ENCODE measurements at places on chromosomes 13 and 19.

DNA sequence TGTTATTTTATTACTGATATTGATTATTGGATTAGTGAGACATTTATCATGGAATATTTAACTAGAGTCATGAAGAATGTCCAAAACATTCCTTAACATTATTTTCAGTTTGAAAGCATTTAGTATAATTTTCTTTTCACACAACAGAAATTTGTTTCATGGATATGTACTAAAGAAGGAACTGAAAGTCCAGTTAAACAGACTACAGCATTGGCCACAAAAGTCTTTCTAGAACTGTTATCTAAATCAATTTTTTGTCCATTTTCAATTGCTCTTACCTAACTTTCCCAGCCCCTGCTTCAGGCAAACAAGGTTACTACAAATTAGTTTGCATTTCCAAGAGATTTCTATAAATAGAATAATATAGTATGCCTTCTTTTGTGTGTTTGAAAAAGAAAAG, 1018.0 kb upstream of the PCDH20 start:
- DNase-seq: no peak

DNA sequence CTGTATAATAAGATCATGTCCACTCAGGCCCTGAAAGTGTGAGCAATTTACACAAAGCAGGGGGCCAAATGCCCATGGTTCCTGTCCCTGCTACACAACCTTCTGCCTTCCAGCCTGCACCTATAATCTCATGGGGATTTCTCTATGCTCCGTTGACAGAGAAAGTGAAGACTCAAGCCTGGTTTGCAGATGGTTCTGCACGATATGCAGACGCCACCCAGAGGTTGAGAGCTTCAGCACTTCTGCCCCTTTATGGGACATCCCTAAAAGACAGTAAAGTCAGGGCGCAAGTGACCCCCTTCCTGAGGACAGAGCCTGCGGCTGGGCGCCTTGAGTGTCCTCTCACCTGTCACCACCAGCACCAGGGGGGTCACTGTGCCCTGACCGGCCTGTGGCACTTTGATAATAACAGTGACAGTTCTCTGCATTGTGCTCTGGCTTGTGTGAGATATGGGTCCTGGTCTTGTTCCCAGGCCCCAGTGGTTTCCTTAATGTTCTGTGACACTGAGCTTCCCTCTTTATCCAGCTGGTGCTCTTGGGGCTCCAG, 15.1 kb downstream of the LILRA5 start:
- DNase-seq: no peak

GRCh38 chr13:24264976-24265375, 44.4 kb upstream of the C1QTNF9 start:
- no peak for DNase-seq

DNA sequence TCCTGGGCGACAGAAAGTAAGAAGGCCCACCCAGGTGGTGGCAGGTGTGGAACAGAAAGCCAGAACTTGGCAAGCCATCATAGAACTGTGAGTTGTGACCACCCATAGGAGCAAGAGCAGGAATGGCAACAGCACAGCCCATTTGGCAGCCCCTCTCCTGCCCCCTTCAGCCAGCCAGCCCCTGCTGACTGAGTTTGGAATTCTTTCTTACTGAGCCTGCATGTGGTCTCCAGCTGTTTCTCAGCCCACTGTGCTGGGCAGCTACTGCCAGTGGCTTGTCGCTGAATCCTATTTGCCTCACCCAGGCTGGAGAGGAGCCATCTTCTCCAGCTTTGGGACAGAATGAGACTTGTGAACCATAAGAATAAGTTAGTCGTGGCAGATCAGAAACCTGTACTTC, 28.3 kb downstream of the CNMD start:
- no peak for DNase-seq

DNA sequence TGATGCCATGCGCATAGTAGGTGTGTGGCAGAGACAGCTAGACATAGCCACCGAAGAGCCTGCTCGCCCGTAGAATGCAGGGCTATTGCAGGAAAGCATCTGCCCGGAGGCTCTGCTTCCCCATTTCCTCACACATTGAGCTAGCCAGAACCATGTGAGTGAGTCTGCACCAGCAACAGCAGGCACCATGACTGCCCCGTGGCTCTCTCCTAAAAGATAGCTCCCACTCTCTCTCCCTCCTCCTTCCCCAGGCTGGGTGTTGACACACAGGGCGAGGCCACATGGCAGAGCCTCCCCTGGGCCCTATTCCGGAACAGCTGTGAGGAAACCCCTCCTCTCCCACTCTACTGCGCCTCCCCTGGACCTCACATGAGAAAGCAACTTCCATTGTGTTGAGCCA, 52.3 kb upstream of the ATP12A start:
- DNase-seq: no peak

GRCh38 chr19:16064209-16064889, 11.9 kb upstream of the TPM4 start:
- DNase-seq: no peak

DNA sequence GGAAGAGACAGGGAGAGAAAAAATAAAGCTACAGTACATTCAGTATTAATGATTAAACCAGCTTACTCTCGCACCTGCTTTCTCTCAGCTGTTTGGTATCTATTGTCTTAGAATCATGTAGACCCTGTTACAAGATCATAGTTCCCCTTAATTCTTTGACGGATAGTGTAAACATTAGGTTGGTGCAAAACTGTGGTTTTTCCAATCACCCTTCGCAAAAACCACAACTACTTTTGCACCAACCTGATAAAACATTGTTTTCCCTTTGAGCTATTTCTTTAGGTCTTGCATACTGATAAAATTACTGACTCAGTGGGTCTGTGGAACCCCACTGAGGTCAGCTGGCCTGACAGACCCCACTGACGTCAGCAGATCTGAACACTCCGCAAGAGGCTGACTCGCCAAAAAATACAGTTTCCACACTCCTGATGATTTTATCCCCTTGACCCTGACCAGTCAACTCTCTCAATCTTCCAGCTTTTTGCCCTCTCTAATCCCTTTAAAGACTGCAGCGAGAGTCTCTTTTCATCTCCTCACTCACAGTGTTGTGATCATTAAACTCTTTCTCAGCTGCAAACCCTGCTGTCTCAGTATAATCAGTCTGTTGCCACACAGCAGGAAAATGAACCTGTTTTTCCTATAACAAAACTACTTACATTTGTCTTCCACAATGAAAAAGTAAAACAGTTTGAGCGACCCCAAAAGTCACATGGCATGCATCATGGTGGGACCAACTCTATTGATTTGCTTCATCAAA, 123.9 kb downstream of the SLITRK6 start:
- no peak for DNase-seq

- peak; percentile 39 for DNase-seq
Observed at GRCh38 chr13:113816946-113817859, 46.7 kb downstream of the GAS6 start.

DNA sequence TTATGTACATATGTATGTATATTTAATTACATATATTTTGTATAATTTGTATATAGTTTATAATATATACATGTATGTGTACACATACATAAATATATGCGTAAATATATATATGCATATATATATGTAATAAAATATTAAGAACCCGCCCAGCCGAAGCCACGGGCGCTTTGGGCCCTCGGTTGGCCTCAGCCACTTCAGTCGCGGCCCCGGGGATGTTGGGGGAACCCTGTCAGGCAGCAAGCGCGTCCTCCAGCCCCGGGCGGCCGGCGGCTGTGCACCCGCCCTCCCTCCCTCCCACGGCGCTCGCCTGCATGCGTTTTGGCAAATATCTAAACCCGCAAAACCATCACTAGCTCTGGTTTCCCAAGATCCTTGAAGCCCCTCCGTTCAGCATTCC, 7.9 kb upstream of the ZNF606 start:
- no peak for DNase-seq

GRCh38 chr19:45968626-45969025, 5.0 kb downstream of the NOVA2 start:
- no peak for DNase-seq

GRCh38 chr13:25581351-25581750, 209.6 kb downstream of the ATP8A2 start:
- no peak for DNase-seq

DNA sequence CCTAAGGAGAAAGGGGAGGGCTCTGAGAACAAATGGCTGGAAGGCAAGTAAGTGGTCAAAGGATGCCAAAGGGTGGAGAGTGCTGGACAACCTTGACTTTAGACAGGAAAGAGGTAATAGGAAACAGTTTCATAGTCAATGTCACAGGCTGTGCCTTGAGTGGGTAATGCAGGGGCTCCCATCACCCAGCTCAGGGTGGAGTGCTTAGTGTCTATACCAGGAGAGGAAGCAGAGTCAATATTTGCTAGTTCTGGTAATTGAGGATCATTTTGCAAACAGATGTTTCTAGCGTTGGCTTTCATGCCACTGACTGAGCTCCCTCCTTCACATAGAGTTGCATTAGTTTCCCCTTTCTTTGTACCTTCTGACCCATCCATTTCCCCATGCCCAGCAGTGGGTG, 64.6 kb upstream of the KL start:
- no peak for DNase-seq

DNA sequence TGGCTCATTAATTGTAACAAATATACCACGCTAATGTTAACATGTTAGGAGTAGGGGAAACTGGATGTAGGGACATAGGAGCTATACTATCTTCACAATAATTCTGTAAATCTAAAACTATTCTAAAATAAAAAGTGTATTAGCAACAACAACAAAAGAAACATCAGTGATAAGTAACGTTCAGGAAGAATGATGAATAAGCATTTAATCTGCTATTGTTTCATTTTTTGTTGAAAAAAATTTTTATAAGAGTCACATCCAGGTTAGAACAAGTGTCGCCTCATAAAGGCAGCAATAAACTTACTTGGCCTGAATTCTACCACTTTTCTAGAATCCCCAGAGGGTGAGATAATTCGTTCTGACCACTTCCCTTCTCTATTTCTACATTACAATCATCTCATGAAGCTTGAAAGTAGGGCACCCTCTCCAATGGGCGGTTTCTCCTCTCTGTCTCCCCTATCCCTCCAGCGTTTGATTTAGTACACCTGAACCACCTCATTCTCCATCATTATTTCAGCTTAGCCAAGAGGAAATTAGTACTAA, 253.1 kb upstream of the IPO5 start:
- DNase-seq: no peak

DNA sequence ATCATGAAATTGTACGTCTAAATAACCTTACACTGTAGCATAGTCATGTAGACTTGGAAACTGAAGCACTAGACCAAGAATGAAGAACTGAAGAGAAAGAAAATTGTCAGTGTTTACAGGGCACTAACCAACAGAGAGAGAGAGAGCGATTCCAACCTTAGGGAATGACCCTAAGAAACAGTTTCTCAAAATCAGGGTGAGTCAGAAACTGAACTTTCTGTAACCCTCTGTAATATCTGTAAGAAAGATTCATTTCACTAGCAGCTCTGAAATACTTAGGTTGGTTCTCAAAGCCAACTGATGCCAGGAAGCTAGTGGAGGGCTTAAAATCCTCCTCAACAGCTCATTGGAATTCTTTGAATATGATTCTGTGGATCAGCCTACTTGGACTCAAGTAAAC, 936.9 kb downstream of the EFNB2 start:
- no peak for DNase-seq

DNA sequence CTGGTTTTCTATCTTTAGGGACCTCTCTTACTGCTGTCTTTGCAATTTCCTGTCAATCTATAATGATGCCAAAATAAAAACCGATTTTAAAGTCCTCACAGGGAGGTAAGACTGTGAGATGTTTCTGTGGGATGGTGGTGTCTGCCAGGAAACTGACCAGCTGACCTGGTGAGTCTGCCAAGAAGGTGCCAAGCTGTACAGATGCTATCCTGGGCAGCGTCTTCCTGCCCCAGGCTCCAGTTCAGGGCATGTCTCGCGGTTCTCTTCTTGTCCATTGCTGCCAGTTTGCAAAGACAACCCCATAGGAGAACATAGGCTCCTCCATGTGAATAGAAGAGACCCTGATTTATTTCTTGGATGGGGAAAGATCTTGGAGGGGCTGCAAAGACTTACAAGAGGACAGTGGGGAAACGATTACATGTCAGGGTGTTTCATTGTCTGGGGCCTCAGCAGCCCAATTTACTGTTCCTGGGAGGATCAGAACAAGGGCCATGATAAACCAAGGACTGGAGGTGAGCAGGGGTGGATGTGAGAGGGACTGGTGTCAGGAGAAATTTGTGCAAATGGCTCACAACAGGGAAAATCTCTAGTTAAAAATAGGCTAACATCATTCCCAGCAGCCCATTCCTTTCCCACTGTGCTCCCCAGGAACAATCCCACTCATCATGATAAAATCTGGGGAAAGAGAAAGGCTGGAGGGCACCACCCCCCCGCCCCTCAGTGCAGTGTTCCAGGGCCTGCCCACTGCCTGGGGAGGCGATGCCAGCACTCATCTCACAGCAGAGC, 42.7 kb upstream of the VSTM2B start:
- DNase-seq: no peak

- DNase-seq: no peak
Observed at GRCh38 chr13:64928696-64929499, 2301.2 kb downstream of the PCDH9 start.

- DNase-seq: no peak
Observed at GRCh38 chr19:43552616-43553015, 19.6 kb downstream of the ZNF575 start.

- no peak for DNase-seq
Observed at GRCh38 chr19:19078801-19079200, 15.0 kb downstream of the SLC25A42 start.

DNA sequence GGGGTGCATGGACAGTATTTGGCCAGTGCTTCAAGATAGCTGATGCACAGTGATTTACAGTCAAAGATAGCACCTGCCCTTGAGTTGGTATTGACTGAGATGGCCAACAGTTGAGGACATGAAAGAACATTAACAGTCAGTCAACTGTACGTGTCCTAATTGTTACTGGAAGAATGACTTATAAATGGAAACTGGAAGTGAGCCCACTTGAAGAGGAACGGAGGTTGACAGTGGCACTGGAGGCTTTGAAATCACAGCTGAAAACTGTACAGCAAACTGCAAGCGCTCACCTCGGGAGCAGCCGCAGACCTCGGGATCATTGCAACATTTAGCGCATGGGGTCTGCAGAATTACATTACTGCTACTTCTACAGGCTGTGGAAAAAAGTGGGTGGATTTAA, 77.1 kb downstream of the GGACT start:
- no peak for DNase-seq

GRCh38 chr19:39038098-39038497, 5.7 kb upstream of the FBXO27 start:
- DNase-seq: no peak

GRCh38 chr13:73693215-73693614, 441.0 kb downstream of the KLF12 start:
- no peak for DNase-seq

- DNase-seq: peak; percentile 72
Observed at GRCh38 chr19:7917267-7918061, 2.7 kb upstream of the SNAPC2 start.

DNA sequence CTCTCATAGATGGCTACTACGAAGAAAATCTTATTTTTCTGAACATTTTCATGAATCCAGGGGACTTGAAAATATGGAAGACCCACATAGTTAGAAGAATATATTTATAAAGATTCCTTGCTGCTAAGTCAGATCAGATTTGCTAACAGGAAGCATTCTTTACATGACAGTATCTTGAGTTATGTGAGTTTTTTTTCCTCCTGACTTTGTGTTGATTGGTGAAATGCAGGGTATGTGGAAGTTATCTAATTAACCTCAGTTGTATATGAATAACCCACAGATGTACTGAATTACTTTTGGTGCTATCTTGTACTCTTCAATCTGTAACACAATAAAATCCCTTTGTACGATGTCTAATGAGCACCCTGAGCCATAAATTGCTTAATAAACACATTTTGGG, 53.8 kb downstream of the ESD start:
- no peak for DNase-seq

Data from GM06990 (cell line).